ENCODE measurements at places on chromosomes 11 and 22. TPM values are rescaled to one million over a fixed set of nuclear protein-coding genes. Genes with fewer than 3 reads are reported as not detected.

GRCh38 chr11:88535266-88535665, 197.7 kb upstream of the CTSC start:
- no peaks in the 10 kb centered on the region for H3K27me3 ChIP-seq
- no peaks in the 10 kb centered on the region for H3K4me1 ChIP-seq
- H3K4me3 ChIP-seq = no peak overlapping the region
- H3K27ac ChIP-seq = no peak overlapping the region
- no peaks in the 10 kb centered on the region for H3K36me3 ChIP-seq
- DNase-seq = no peak

DNA sequence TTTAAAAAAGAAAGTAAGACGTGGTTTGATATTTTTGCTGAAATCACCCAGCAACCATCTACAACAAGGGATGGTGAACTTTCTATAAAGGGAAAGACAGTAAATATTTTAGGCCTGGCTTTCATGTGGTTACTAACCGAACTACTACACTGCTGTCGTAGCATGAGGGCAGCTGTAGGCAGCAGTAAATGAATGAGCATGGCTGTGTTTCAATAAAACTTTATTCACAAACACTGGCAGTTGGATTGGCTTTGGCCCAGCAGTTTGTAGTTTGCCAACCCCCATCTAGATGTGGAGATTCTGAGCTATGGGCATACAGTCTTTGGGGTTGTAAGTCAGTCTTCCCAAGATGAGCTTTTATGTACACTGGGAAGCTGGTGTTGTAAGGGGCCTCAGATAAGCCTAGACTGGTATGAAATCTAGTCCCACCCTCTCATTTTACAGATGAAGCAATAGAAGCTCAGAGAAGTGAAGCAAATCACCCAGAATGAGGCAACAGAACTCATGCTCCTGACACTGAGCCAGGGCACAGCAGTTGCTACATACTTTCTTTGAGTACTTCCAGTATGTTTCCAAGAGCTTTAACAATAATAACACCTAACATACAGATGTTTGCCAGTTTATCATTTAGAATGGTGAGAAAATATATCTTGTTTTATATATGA, 204.4 kb downstream of the ADAMTS15 start:
- no peaks in the 10 kb centered on the region for H3K27me3 ChIP-seq
- H3K4me1 ChIP-seq = peaks cover 49% of the 10 kb centered on the region
- no peaks in the 10 kb centered on the region for H3K36me3 ChIP-seq
- peak; percentile 74 for DNase-seq

DNA sequence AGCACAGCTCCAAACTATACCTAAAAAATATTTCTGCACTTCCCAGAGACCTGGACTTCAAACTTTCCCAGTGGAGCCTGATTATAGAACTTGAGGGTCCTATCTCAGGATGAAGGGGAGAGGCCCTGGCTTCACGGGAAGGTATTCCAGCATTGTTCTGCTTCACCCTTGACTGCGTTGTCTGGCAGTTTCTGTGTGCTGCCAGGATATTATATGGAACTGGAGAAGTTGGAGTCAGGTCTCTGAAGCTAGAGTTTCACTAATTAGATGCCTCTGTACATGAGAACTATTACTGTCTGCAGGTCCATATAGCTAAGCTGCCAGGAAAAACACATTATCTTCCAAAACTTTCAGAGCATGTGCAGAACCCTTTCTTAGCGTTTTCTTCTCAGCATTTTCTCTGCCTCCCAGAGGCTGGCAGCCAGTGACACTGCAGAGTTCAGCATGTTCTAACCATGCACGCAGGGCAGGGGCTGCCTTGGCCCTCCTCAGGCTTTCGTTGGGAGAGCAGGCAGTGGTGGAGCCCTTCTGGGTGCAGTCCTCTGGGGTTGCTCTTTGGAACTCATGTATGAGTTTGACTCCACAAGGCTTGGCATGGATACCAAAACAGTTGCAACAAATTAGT, 99.3 kb downstream of the CWC15 start:
- no peak overlapping the region for H3K27ac ChIP-seq
- peaks cover 13% of the 10 kb centered on the region for H3K4me1 ChIP-seq
- peaks cover 78% of the 10 kb centered on the region for H3K36me3 ChIP-seq
- no peaks in the 10 kb centered on the region for H3K27me3 ChIP-seq
- DNase-seq = no peak

DNA sequence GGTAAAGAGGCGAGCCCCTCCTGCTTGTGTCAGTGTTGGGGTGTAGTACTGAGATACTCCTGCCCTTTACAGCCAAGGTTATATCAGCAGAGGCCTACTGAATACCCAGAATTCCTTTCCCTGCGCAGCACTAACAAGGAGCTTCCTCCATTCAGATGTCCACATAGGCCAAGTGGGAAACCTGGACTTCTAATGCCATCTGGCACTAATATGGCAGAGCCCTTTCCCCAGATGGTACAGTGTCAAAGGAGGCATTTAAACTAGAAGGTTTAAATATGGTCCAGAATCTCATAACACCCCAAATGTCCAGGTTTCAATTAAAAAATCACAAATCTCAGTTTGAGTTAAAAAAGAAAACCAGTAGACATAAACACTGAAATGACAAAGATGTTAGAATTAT, 68.8 kb downstream of the USP47 start:
- H3K27ac ChIP-seq = no peak overlapping the region
- H3K27me3 ChIP-seq = no peaks in the 10 kb centered on the region

GRCh38 chr11:103970701-103971249, 65.7 kb upstream of the DDI1 start:
- no peak for DNase-seq
- no peaks in the 10 kb centered on the region for H3K36me3 ChIP-seq
- H3K27ac ChIP-seq = no peak overlapping the region
- H3K4me3 ChIP-seq = no peak overlapping the region
- no peaks in the 10 kb centered on the region for H3K4me1 ChIP-seq

DNA sequence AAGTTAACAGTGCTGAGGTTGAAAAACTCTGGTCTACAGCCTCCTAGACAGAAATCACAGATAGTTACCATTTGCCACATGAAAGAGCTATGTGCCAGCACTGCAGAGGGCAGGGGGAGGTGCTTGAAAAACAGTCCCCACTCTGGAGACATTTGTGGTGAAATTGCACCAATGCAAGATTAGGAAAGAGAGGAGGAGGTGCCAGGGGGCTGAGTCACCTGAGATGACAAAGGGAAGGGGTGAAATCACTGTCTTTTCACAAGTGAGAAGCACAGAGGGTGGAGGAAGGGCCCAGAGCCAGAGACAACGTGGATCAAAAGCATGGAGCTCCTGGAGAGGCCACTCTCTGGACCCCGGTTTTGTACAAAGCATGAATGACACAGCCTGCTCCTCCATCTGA, 196.3 kb downstream of the BUD13 start:
- H3K4me3 ChIP-seq = no peak overlapping the region
- no peak overlapping the region for H3K27ac ChIP-seq
- H3K4me1 ChIP-seq = no peaks in the 10 kb centered on the region
- no peaks in the 10 kb centered on the region for H3K36me3 ChIP-seq

DNA sequence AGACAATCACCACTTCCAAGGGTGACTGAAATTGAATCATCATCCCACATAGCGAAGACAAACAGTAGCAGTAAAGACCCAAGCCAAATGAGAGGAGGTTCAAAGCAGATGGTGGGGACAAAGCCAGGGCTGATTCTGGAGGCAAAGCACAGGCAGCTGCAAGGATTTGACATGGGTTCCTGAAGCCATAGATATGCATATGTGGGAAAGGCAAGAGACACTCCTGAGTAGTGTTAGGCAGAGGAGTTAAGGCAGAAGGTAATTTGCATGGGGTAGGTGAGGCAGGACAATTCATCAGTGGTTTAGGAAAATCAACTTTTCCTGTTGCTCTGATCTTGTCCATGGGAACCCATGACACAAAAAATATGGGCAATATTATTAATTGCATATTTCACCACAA, 462.8 kb downstream of the FAM181B start:
- no peaks in the 10 kb centered on the region for H3K36me3 ChIP-seq
- DNase-seq = no peak
- no peaks in the 10 kb centered on the region for H3K27me3 ChIP-seq
- no peak overlapping the region for H3K4me3 ChIP-seq

DNA sequence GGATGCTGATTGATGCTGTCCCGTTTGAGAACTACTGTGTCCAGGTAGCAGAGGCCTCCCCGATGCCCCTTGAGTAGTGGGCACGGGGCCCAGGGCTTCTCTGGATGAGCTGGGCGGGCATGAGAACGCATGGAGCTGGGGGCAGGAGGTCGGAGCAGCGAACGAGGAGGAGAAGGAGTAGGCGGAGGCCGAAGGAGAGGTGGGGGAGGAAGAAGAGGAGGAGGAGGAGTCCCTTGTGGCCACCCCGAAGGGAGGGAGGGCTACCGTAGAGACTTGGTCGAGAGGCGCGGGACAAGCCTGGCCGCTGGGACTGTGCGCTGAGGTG, 62.9 kb downstream of the CRYBB2 start:
- H3K36me3 ChIP-seq = no peaks in the 10 kb centered on the region
- no peak overlapping the region for H3K4me3 ChIP-seq
- DNase-seq = no peak
- H3K27ac ChIP-seq = no peak overlapping the region
- peaks cover 40% of the 10 kb centered on the region for H3K27me3 ChIP-seq

DNA sequence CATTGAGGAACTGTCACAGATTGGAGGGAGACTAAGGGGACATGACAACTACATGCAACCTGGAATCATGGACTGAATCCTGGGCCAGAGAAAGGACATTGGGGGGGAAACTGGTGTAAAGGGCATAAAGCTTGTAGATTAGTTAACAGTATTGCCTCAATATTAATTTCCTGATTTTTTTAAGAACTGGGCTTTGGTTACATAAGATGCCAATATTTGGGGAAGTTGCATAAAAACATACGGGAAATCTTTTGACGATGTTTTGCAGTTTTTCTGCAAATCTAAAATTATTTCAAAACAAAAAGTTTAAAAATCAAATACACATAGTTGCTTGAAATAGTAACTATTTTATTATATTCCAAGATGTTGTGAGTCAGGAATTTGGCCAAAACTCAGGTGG, 2.9 kb upstream of the FOLR3 start:
- no peak overlapping the region for H3K4me3 ChIP-seq
- no peaks in the 10 kb centered on the region for H3K27me3 ChIP-seq
- peak overlapping the region; percentile 13 for H3K27ac ChIP-seq
- DNase-seq = no peak
- no peaks in the 10 kb centered on the region for H3K36me3 ChIP-seq

GRCh38 chr11:87295237-87295636, 257.5 kb downstream of the TMEM135 start:
- H3K36me3 ChIP-seq = no peaks in the 10 kb centered on the region
- DNase-seq = no peak
- no peaks in the 10 kb centered on the region for H3K4me1 ChIP-seq
- no peaks in the 10 kb centered on the region for H3K27me3 ChIP-seq
- H3K4me3 ChIP-seq = no peak overlapping the region
- no peak overlapping the region for H3K27ac ChIP-seq

DNA sequence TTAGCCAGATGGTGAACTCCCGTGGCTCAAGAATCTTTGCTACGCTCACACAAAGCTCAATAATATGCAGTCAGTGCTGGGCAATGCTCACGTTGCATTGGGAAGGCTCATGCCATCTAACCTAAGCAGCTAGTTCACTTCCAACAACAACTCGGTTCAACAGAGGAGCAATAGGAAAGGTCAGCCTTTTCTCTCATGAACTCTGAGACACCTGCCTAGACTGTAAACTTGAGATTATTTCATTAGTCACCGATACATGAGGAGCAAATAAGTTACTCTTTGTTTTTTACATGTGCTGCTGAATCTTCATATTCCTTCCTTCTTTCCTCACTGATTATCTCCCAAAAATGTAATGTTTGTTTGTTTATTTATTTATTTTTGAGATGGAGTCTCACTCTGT, 9.0 kb downstream of the SLC5A4 start:
- DNase-seq = no peak
- no peaks in the 10 kb centered on the region for H3K36me3 ChIP-seq
- no peaks in the 10 kb centered on the region for H3K4me1 ChIP-seq

- no peak for DNase-seq
- no peaks in the 10 kb centered on the region for H3K27me3 ChIP-seq
- H3K36me3 ChIP-seq = no peaks in the 10 kb centered on the region
- no peak overlapping the region for H3K4me3 ChIP-seq
- H3K4me1 ChIP-seq = peaks cover 7% of the 10 kb centered on the region
These were observed 815 bp upstream of the MS4A6A start for GRCh38 chr11:60183591-60184205.

DNA sequence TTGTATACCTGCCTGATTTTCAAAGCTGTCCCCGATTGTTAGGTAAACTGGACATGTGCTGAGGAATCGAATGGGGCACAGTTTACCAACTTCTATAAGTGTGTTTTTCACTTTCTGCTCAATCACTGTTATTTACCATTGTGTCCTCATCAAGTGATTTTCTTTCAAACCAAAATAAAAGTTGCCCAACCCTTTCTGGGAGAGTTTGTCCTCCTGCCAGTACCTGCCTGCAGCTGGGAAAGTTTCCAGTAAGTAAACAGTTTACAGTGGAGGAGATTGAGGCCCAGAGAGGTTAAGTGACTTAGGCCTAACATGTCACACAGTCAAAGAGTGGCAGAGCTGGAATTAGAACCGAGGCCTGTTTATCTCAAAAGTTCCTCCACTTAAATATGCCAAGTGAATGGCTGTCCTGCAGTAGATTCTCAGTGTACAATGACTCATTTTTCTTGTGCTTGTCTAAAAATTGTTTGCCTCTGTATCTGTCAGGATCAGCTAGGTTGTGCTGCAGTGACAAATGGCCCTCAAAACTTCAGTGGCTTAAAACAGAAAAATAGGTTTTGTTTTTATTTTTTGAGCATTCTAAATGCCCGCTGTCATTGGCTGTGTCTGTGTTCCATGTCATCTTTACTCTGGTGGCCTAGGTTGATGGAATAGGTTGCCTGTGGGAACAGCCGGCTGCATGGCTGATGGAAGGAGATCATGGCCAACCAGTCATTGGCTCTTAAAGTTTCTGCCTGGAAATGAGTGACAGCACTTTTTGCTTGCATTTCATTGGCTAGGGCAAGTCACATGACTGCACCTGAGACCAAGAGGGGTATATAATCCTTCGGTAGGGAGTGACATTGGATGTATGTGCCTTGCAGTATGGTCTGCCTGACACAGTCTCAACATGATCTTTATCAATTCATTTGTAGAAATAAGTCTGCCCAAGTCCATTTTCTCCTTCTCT, 61.8 kb upstream of the CRYBB3 start:
- no peaks in the 10 kb centered on the region for H3K27me3 ChIP-seq
- no peak overlapping the region for H3K27ac ChIP-seq
- H3K36me3 ChIP-seq = no peaks in the 10 kb centered on the region
- H3K4me1 ChIP-seq = peaks cover 66% of the 10 kb centered on the region

Gene PDGFB
- 30.5 TPM for total RNA-seq

Gene FAM180B
- 0.53 TPM for total RNA-seq

Gene COPB1
- total RNA-seq = 87.8 TPM

Gene YPEL4
- total RNA-seq = 3.1 TPM

Measured in lower lobe of right lung (tissue), 2 donors.